ENCODE measurements at places on chromosomes 12 and 14.

GRCh38 chr12:9794484-9795093, 32.7 kb upstream of the KLRF1 start:
- no peak for DNase-seq

DNA sequence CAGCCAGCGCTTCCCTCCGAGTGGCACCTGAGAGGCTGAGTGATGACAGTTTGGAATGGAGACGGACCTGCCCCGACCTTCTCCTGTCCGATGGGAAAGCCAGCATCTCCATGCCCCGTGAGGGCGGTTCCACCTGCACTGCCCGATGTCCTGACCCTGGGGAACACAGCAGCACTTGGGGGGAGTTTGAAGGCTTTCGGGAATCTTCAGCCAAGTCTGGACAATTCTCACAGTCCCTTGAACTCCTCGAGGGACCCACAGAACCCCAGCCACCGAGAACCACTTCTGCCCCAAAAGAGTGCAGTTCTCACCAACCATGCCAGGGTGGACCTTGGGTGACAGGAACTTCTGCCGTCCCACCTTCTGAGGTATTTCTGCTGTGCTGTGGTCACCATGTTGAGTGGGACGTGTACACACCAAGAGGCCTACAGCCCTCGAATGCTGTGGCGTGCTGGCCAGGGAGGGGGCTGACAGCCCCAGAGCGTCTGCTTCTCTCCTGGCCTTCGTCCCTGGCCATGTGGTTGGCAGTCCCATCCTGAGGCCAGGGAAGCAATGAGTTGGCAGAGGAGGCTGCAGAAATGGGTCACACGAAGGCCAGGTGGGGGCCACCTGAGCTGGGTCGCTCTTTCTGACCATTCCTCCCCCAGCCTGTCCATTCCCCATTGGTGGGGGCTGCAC, 1.0 kb downstream of the CLBA1 start:
- DNase-seq = no peak

DNA sequence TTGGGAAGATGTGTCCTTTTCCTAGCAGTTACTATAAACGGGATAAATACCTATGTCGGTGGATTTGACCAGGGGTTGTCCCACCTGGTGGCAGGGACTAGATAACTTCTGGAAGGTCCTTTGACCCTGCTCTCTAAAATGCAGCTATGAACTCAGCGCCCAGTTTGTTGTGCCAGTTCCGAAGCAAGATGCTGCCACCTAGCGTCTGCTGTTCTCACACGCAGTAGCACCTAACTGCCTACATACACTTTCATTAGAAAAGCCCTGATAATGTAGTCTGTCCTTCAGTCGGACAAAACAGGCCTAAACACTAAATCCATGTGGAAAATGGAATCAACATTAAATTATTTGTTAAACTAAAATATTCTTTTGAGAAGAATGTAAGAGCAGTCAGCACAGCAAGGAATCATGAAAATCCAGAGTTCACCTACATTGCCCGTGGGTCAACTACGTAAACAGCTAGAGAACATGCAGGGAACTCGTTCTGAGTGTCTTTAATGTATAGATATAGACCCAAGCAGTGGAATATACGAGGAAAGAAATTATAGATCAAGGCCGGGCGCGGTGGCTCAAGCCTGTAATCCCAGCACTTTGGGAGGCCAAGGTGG, 51.1 kb upstream of the CRACR2A start:
- DNase-seq = peak; percentile 52

DNA sequence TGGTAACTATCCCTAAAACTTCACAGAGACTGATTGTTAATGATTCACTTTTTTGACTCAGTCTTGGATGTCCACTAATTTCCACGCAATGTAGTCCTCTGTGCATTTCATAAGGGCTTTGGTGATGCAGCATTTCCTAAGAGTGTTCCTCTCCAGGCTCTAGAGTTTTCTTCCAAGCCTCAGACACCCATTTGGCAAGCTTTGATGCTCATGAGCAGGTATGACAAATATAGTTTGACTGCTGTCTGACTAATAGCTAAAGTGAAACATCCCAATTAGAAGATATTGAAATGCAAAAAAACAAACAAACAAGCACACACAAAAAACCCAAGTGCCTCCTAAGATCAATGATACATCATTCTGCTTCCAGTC, 1.5 kb upstream of the VAMP1 start:
- no peak for DNase-seq

DNA sequence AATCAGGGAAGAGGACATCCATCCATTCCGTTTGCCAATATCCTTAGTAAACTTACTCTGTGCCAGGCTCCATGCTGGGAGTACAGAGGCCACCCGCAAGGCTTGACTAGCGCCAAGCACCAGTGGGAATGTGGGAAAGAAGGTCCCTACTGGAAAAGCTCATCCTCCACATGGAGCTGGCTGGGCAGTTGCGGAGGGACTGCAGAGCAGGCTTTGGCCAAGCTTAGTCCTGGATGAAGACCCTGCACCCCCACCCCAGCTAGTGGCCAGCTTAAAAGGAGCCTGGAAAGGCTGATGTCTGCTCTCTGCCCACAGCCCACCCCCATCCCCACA, 22.4 kb upstream of the EIF2B2 start:
- no peak for DNase-seq

DNA sequence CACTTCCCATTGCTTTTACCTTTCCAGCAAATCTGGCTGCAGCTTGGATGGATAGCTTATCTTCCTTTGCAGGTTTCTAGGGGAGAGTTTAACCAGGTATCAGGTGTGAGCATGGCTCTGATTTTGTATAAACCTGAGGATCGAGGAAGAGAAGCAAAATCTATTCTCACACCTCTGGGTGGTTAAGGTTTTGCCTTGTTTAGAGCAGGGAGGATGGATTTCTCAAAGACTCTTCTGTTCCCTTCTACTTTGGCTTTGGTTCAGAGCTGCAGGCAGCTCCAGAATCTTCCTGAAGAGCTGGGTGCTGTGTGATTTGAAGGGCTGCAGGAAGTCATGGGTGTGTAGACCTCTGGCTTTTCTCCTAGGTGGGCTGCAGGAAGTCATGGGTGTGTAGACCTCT, 1.7 kb downstream of the JDP2 start:
- no peak for DNase-seq

DNA sequence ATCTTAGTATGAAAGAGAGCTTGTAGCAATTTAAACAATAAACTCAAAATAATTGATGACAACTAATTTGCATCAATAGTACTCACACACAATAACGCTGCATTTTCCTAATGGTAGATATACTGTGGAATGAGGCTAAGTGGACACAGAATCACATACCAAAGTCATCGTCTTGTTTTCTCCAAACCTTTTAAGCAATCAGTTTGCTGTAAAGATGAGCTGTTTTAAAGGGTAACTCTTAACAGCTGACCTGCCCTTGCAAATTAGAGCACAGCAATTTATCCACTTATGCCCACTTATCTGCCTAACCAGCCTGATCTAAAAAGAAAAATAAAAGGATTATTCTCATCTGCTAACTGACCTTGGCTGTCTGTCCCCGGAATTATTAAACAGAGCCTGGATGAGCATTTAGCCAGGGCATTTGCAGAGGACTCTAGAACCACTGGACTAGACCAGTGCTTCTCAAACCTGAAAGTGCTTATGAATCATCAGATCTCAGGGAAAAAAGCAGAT, 174.3 kb upstream of the BCL2L14 start:
- DNase-seq = no peak

GRCh38 chr12:69129017-69129416, 110.4 kb upstream of the CPSF6 start:
- DNase-seq = no peak

DNA sequence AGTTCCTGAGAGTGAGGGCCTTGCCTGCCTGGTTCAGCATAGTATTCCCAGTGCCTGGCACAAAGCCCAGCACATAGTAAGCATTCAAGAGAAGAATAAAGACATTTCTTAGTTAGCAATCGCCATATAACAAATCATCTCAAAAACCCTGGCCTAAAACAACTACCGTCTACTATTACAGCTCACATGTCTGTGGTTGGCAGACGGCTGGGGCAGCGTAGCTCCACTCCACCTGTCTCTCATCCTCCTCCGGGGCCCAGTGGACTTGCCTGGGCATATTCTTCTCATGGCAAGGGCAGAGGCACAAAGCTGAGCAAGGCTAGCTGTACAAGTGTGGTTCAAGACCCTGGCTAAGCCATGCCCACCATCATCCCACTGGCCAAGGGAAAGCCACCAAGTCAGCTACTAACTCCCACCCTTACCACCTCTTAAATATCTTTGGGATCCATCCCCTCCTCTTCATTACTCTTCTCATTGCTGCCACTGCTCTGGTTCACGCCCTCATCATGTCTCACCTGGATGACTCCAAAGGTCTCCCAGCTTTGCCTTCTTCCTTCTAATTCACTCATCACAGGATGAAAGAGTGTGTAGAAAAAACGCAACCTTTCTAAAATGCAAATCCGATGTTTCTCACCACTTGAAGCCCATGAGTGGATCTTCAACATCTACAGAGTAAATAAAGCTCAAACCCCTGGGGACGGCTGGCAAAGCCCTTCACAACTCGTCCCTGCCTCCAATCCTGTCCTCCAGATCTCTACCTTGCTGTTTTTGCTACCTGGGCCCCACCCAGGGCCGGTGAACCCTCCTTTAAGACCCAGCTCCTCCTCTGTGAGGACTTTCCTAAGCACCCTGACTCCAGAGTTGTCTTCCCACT, 10.4 kb downstream of the TMEM229B start:
- DNase-seq = no peak

- DNase-seq = no peak
Observed at GRCh38 chr14:101369916-101370592, 191.2 kb upstream of the DIO3 start.

DNA sequence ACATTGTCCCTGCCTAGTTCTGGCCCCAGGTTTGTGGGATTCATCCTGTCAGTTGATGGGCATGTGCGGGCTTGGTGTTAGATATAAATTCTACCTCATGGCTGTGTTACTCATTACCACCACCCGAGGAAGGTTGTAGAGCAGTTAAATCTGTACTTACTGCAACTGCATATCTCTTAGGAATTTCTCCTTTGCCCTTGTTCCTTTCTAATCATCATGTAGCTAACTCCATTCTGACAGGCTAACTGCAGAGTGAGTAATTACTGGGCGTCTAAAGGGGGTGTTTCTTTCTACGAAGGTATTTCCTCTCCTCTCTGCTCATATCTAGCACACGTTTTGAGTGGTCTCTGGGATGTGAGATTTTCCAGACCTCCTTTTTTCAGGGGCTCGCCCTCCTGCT, 1076.7 kb downstream of the TMTC2 start:
- no peak for DNase-seq

GRCh38 chr14:47270715-47271114, 404.7 kb downstream of the MDGA2 start:
- no peak for DNase-seq

DNA sequence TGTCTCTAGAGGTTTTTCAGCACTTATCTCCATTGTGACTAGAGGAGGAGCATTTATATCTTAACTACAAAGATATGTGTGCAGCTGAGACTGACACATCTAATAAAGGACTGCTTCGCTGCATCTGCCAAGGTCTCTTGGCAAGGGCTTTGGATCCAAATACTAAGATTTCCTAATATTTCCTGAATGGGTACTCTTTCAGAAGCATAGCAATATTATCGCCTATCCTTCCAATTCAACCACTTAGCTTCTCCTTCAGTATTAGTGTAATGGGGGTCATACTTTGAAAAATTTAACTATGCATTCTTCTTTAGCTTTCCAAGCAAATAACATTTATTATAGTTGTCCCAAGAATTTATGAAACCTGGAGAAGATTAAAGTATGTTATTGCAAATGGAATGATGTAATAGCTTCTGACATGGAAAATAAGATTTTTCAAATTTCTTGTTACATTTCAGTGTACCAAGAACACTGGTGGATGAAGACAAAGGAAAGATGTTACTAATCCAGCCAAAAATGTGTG, 243.0 kb upstream of the PDE3A start:
- no peak for DNase-seq

DNA sequence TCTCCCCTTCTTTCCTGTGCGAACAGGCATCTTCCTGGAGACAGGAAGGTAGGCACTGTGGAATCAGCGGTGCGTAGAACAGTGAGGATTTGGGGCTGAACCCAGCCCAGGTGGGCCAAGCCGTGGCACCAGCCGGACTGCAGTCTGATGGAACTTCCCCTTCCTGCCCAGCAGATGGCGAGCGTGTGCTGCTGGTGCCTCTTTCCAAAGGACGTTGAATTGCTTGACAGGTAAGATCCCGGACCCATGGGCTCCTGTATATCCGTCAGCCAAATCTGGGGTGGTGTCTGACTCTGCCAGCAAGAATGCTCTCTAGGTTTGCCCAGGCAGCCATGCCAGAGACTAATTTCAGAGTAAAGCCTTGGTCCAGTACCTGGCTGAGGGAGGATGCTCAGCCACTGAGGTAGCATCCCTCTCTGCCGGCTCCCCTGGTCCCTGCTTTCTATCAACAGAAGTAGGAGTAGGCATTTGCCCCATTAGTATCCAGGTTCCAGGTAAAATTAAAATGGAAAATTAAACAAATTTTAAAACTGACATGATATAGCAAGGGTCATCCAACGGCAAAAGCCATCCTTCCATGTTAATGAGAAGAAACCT, 21.1 kb upstream of the KCNA5 start:
- DNase-seq = no peak

DNA sequence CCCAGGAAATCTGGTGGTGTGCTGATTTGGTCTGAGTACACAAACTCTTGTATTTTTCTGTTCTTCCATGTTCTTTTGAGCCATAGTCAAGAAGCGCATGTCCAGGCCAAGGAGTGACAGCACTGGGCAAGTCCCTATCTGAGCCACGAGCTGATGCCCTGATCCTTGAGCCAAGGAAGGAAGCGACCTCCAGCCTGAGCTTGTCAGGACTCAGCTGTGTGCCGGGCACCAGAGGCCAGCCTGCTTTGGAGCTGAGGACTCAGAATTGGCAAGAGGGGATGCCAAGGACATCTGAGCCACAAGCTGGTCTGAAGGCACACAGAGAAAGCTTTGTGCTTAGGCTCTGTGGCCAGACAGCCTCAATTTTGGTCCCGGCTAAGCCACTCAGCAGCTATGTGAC, 52.6 kb downstream of the GALNT16 start:
- no peak for DNase-seq

DNA sequence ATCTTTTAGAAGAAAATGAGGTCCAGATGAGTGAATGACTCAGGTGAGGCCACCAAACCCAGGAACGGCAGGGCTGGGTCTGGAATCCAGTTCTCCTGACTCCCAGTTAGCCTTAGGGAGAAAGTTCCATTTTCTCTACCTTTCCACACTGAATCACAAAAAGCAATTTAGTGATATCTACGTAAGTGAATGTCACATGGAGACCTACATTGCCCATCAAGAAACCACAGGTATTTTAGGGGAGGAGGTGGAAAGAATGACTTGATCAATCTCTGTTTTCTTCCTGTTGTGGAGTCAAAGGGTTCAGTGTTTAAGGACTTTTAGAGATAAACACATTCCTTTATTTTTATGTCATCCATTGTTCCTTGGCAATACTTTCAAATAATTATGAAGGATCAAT, 106.9 kb upstream of the PTPRB start:
- no peak for DNase-seq

DNA sequence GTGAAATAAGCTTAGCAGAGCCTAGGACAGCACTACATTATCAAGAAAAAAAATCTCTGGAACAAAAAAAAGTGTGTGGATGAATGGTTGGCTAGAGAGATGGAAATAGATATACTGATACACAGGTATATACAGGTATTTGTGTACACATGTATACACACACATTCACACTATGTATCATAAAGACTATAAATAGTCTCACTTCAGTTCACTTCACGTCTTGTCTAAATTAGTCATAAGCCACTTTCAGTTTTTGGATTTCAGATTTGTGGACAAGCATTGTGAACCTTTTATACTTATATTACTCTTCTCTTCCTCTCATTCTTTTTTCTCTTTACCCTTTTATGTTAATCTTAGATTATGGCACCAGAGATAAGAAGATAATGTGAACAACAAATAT, 41.8 kb upstream of the SLC6A15 start:
- no peak for DNase-seq
